Large intestine (tissue), 12 donors: ENCODE measurements at places on chromosomes 7 and 10.
A peak's percentile ranks its signal among the peaks of the same experiment; 100 is the strongest.

DNA sequence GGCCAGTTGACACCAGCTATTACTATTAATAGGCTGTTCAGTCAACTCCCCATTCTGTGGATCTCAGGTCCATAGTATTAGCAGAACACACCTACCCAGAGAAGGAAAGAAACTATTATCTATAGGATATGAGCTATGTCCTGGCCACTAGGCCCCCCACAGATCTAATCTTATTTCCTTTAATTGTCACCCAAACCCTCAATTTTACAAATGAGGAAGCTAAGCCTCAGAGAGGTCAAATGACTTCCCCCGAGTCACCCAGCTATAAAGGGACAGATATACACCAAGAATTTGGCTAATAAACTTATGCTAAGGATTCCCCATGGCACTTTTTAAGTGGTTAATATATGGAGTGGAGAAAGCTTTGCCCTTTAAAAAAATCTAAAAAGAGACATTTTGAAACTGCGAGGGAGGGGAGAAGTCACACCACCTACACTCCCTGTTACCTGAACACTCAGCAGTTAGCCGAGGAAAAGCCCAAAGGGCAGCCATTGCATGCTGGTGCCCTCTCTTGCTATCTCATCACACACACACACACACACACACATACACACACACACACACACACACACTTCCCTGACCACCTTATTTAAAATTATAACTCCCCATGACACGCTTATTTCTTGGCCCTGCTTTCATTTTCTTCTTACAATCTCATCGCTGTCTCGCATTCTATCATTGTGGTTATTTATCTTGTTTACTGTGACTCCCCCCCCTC, 157.0 kb upstream of the ADO start:
- no peak for DNase-seq

DNA sequence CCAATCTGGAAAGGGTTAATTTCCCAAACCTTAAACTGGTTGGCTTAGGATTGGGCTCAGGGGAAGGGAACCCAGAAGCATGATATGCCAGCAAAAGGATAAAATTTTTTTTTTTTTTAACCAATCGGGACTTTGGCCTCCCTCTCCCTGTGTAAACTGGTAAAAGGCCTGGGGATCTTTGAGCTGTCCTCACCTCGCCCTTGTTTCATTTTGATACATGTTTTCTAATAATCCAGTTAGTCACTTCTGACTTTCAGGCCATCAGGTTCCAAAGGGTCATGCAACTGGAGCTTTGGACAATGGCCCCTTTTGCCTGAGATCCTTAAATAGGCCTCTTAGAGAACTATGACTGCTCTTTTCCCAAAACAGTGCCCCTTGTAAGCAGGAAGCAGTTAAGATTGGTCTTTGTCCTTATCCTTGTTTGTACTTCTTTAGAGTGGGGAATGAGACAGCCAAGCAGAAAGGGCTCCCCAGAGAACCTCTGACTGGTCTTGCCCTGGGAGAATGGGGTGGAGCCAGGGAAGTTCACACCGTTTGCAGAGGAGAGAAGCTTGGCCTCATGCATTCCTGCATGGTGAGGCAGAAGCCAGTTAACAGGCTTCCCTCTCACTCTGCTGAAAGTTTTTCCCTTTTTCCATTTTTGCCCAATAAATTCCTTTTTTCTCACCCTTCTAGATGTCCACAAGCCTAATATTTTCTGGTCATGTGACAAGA, 424.2 kb upstream of the CNTNAP2 start:
- DNase-seq: peak; percentile 5

GRCh38 chr7:94050046-94050445, 45.9 kb upstream of the BET1 start:
- DNase-seq: no peak

DNA sequence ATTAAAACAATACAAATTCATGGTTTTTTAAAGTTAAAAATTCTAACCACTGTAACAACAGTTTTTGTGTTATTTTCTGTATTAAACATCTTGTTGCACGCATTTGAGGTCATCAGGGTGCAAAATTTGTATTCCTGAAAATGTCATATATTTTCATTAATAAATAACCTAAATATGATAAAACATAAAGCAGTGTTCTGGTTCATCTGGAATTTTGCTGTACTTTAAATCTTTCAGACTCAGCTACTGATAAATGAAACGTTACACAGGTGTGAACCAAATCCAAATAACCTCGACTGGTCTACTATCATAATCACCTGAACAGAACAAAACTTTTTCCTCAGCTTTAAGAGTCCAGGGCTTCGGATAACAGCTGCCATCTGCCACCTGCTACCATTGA, 6.9 kb downstream of the IFIT2 start:
- no peak for DNase-seq

GRCh38 chr7:95919556-95919955, 147.2 kb downstream of the DYNC1I1 start:
- no peak for DNase-seq

- no peak for DNase-seq
Measured at GRCh38 chr10:3365630-3366029, 193.0 kb upstream of the PITRM1 start.

DNA sequence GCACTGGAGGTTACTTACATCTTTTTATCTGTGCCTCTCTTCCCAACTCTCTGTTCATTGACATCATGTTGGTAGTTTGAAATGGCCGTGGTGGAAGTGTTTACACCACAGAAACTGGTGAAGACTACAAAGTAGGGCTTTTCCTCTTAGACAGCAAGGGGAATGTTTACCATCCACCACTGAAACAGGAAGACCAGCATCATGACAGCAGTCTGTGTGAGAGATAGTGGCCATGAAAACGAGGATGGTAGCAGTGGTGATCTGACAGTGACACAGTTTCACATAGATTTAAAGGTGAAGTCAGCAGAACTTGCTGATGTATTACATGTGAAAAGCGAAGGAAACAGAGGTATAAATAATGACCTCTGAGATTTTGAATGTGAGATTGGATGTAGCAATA, 115.7 kb downstream of the CCDC71L start:
- no peak for DNase-seq

- peak; percentile 97 for DNase-seq
Measured at GRCh38 chr10:73591935-73592699, 975 bp upstream of the USP54 start.

- peak; percentile 73 for DNase-seq
Measured at GRCh38 chr7:94559972-94560371, 50.4 kb downstream of the CASD1 start.

- no peak for DNase-seq
Measured at GRCh38 chr7:70097645-70098044, 499.4 kb downstream of the AUTS2 start.

DNA sequence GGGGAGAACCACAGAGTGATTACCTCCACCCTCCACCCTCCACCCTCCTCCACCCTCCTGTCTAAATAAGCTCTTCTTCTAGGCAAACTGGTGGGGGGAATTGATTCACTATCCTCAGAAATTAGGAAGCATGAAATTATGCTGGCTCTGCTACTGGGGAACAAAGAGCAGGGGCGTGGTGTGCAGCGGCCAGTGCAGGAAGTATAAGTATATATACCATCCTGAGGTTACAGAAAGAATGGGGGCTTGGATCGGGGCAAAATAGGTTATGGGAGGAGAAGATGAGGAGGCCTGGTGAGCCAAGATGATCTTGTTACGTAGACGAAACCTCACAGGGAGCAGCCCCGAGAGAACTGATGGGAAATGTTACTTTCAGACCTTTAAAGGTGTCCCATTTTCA, 49.1 kb downstream of the SYPL1 start:
- no peak for DNase-seq

GRCh38 chr7:158106272-158106671, 481.4 kb downstream of the PTPRN2 start:
- no peak for DNase-seq

GRCh38 chr7:130958846-130959245, 224.8 kb upstream of the KLF14 start:
- no peak for DNase-seq

GRCh38 chr7:94146408-94146807, 142.3 kb upstream of the BET1 start:
- DNase-seq: no peak

GRCh38 chr10:104622598-104623209, 18.4 kb upstream of the SORCS3 start:
- no peak for DNase-seq

- DNase-seq: no peak
Measured at GRCh38 chr7:73852500-73852899, 8.5 kb upstream of the TMEM270 start.

DNA sequence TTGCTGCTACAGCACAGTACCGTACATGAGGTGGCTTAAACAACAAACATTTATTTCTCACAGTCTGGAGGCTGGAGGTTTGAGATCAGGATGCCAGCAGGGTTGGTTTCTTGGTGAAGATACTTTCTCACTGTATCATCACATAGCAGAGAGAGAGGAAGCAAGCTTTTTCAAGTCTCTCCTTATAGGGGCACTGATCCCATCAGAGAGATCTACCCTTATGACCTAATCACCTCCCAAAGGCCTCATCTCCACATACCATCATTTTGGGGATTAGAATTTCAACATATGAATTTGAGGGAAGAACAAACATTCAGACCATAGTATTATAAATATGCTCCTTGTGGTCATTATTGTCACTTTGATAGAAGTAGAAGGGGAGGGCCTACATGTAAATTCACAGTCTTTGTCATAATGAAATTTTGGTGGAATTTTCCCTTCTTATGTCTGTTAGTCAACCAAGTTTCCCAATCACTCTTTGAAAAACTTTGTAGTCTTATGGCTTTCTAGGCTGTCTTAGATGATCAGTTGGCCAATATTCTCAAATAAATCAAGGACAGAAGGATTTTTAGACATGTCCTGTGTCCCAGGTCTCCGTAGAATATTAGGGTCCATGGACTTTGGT, 606.2 kb downstream of the LRMDA start:
- DNase-seq: no peak

- DNase-seq: no peak
Measured at GRCh38 chr7:24881623-24882022, 98.4 kb downstream of the OSBPL3 start.

- no peak for DNase-seq
Measured at GRCh38 chr7:137007001-137007694, 138.7 kb downstream of the CHRM2 start.

- DNase-seq: no peak
Measured at GRCh38 chr10:123599366-123599849, 66.7 kb upstream of the GPR26 start.

DNA sequence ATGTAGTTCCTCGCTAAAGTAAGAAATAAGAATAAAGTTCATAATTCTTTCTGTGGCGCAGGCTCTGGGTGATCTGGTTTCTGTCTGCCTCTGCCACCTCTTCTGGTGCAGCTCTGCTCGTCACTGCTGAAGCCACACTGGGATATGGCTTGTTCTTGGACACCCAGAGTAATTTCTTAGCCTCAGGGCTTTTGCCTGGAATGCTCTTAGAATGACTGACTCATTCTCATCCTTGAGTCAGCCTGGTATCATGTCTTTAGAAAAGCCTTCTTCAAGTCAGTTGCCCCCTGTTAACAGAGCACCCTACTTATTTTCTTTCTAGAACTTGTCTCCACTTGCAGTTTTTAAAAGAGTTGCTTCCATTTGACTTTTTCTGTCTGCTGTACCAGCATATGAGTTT, 2.0 kb downstream of the ZSCAN25 start:
- DNase-seq: no peak
